CD4-positive, alpha-beta T cell treated with Interferon gamma for 1 hour (primary cell): ENCODE measurements at places on chromosomes 3 and 15.
A peak's percentile ranks its signal among the peaks of the same experiment; 100 is the strongest.

GRCh38 chr3:6601374-6601773 is 259.5 kb upstream of the GRM7 start:
- no peak for DNase-seq

DNA sequence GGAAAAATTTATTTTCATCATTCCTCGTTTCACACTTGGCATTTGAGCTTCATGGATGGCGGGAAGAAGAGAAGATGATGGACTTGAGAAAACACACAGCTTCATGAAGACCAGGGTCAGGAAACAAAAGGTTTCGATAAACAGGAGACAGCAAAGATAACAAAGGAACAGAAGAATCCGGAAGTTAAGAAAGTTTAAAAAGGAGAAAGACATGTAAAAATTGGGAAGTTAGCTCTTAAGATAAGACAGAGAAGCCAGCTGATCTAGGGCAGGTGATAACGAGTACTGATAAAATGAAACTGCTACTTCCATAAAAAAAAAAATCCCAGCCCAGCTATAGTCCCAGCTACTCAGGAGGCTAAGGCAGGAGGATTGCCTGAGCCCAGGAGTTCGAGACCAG is 23.9 kb downstream of the IL5RA start:
- no peak for DNase-seq

DNA sequence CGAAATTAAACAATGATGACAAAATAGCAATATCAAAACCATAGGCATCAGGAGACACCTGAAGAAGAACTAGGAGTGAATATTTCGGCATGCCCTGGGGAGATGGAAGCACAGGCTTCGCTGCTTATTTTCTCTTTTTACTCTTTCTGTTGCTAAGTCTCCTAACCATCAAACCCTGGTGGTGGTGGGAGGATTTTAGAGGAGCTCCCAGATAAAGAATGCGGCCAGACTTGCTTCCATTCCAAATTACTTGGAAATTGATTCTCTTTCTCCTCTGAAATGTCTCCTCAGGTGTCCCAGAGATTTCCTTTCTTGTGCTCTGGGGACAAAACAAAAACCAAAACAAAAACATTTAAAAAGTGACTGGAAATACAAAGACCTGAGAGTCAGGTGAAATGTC is 243.0 kb downstream of the KBTBD8 start:
- DNase-seq = no peak

GRCh38 chr15:90219421-90220141 is 14.2 kb downstream of the CIB1 start:
- DNase-seq = peak; percentile 48
